ENCODE measurements at places on chromosomes 16 and 17.

GRCh38 chr17:77299256-77300015, 158.7 kb downstream of the SEC14L1 start:
- DNase-seq: no peak

DNA sequence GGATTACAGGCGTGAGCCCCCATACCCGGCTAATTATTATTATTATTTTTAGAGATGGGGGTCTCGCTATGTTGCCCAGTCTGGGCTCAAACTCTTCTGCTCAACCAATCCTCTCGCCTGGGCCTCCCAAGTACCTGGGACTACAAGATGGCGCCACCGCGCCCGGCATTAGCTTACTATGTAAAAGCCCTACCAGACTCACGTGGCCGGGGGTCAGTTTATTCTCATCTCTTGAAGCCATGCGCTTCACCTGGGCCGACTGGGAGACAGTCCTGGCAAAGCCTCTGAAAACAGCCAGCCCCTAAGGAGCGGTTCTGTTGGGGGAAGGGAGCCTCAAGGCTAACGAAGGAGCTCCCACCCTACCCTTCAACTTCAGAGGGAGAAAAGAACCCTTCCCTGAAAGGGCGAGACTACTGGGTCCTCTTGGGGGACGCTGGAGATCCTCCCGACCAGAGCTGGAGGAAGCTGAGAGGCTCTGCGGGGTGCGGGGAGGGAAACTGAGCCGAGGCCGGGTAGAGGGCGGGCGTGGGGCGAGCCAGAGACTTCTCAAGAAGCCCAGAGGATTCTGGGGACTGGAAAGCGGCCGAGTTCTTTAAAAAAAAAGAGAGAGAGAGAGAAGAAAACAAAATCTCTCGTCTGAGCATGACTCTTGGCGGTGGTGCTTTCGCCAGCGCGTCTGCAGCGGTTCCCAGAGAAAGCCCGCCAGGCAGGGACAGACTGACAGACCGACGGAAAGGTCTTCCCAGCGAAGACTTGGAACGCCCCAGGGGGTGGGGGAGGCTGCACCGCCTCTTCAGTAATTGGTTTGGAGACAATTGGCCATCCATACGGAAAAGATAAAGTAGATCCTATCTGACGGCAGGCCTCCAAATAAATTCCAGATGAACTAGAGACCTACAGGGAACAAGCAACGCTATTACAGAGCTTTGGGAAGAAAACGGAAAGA, 5.6 kb upstream of the TUBG2 start:
- no peak for DNase-seq

DNA sequence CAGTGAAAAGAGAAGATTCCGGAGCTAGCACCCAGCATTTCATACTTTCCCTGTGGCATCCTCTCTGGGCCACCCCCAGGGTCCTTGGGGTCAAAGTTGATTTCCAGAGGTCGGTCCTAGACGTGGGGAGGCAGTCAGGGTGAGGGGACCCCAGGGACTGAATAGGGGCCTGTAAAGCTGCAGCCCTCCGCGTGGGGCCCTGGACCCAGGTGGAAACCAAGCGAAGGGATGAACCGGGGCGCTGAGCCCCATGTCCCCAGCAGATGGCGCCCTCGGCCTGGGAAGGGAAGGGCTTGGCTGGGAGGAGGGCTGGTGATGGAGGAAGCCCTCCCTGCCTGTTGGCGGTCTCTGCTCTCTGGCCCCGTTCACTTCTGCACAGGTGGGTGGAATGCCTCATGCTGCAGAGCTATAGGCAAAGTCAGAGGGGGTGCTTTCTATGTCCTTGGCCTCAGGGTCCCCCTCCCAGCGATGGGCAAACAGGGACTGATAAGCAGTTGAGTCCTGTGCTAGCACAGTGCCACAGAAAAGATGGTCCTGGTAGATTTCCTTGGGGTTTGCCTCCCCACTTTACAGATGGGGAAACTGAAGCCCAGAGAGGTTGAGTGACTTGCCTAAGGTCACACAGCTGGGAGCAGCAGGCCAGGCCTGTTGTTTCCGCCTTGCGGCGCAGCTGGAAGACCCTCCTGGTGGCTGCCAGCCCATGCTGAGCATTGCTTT, 163.4 kb upstream of the CIBAR2 start:
- peak; percentile 38 for DNase-seq

DNA sequence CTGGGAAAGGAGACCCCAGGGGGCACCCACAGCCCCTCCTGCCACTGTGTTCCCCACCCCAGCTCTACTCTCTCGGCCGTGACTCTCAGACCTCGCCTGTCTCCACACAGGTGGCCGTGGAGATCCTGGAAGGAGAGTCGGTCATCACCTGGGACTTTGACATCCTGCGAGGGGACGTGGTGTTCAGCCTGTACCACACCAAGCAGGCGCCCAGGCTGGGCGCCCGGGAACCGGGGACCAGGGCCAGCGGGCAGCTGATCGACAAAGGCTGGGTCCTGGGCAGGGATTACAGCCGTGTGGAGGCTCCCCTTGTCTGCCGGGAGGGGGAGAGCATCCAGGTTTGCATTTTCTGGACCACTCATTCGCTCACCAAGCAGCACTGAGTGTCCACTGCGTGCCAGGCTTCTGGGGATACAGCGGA, 25.4 kb downstream of the NAGPA start:
- no peak for DNase-seq

DNA sequence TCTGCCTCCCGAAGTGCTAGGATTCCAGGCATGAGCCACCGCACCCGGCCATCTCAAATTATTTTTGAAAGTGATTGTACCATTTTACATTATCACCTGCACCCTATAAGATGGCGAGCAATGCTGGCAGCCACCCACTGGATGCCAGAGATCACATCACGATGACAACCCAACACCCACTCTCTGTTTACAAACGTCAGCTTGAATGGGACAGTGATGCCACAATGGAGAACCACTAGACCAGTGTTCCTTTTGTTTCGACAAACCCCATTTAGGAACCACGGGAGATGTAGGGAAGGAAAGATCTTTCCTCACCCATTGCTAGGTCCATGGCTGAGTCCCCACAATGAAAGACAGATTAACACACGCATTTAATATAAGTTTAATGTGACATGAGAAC, 20.1 kb upstream of the HAPSTR1 start:
- no peak for DNase-seq

DNA sequence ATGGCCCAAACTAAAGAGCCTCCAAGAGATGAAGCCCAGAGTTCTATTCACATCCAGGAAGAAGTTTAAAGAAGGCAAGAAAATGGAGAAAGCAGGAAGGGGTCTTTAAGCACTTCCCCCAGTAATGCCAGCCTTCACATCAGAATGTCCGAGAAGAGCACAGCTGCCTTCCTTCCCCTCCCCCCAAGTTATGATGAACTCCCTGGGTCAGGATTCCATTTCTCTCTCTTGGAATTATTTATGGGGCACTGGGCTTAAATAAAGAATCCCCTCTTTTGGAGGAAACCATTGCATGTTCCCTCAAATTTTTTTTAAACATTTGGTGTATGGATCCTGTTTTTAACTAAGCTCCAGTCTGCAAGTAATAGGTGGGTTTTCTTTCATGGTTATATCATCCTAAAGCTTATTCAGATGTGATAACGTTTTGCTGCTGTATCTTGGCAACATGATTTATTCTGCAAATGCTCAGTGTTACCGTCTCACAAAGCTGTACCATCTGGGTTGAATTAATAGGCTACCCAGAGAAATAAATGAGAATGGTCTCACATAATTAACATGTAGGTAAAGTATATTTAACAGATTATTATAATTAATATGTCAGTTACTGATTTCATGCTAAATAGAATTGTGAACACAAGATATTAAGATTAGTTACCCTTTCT, 160.9 kb upstream of the TOX3 start:
- no peak for DNase-seq

GRCh38 chr16:51638339-51639135, 487.5 kb upstream of the SALL1 start:
- no peak for DNase-seq

GRCh38 chr16:3868967-3869366, 11.5 kb downstream of the CREBBP start:
- no peak for DNase-seq

DNA sequence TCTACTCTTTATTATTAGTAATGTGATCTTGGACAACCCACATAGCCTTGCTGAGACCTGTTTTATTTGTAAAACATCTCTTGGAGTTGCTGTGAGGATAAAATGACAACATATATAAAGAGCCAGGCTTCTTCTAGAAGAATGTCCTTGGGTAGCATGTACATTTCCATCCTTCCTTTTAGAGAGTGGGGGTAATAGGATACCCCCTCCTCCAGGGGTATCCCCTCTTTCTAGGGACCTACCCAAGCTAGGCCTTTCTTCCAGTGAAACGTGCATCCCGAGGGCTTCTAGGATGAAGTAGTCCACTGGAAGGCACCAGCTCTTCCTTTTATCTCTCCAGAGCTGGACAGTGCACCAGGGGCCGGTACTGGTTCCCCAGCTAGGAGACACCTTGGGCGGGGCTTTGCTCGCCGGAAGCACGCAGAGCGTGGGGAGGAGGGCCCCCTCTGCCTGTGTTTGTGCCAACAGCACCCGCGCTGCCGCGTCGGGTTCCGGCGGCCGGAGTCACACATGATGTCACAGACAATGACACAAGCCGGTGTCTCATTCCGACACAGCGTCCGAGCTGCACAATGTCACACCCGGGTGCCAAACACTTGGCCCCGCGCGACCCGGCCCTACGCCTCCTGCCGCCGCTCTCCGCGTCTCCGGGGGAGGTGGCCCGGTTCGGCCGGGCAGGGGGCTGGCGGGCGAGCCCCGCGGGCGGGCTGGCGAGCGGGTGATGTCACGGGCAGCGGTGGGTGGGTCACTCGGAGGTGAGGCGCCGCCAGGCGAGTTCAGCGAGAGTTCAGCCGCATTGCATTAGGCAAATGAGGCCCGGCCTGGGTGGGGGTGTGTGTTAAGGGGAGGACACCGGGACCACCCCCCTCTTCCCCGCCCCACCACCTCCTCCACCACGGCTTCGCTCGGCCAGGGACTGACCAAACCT, 23.4 kb downstream of the GJD3 start:
- peak; percentile 84 for DNase-seq

DNA sequence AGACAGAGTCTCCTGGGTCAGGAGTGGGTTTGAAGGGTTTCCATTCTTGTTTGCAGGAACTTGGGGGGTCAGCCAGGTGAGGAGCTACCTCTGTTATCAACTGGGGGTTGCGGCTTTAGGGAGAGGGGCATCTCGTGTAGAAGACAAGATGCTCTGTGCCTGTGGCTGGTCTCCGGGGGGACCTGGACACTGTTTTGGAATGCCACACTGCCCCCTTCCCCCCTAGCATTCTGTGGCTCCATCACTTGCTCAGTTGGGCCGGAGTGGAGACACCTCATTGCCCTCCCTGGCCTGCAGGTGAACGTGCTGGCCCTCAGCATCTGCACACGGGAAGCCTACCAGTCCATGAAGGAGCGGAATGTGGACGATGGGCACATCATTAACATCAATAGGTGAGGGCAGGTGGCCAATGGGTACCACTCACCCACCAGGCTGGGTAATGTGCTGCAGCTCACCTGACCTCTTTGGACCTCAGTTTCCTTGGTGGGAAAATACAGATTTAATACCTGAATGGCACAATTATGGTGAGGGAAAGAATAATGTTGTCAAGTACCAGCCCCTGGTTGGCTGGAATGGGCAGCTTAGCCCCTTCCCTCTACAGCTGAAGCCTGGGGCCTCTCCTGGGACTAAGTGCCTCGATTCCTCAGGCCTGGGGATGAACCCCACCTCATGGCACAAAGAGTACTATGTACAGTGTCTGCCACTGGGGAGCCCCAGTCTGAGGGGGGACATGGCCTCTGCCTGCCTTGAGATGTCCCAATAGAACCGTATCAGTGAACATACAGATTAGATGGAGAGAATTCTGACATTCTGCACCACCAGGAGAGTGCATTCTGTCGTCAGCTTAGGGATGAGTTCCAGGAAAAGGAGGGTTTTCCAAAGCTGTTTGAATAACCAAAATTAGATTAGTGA, 3.3 kb upstream of the MRM1 start:
- DNase-seq: no peak

GRCh38 chr17:63434951-63435571, 11.0 kb downstream of the CYB561 start:
- DNase-seq: peak; percentile 33

DNA sequence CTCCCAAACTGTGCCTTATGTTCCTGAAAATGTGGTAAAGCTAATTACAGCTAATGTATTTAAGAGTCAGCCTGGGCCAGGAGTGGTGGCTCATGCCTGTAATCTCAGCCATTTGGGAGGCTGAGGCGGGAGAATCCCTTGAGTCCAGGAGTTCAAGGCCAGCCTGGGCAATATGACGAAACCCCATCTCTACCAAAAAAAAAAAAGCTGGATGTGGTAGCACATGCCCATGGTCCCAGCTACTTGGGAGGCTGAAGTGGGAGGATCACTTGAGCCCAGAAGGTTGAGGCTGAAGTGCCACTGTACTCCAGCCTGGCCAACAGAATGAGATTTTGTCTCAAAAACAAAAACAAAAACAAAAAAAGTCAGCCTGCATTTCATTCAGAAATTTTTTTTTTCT, 33.2 kb upstream of the C17orf78 start:
- DNase-seq: no peak

- DNase-seq: no peak
Measured at GRCh38 chr16:28554634-28555423, 1.1 kb downstream of the SGF29 start.

GRCh38 chr16:63372283-63372682, 1336.0 kb upstream of the CDH8 start:
- DNase-seq: no peak

GRCh38 chr17:38428643-38429371, 543 bp downstream of the ARHGAP23 start:
- DNase-seq: no peak

- DNase-seq: no peak
Measured at GRCh38 chr17:29294580-29294900, 592 bp upstream of the NUFIP2 start.

DNA sequence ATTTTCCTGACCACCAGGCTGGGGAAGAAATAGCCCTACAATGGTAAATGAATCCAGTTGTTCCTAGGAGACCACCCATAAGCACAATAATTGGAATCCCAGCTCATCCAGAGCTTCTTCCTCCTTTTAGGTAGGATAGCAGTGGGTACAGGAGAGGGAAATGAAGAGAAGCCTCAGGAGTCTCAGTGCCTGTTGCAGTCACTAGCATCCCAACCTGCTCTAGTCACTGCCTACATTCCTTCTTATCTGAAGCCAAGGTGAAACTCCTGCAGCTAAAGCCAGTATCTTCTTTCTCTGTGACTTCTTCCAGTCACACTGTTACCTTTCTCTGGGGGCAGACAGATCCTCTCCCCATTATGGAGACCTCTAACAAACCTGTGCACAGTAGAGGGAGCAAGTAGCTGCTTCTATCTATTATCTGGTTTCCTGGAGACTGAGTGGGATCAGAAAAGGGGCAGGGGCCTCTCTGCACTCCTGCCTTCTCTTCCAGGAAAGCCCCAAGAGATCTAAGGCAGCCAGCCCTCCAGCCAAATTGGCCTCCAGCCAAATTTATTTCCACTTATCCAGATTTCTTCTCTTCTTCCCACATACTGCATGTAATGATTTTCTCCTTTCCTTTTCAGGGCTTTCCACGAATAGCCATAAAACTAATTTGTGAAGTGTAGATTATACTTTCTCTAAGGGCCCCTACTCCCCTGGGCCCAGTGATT, 85.5 kb downstream of the SSH2 start:
- DNase-seq: no peak

- DNase-seq: no peak
Measured at GRCh38 chr17:77692571-77693161, 265.8 kb upstream of the TNRC6C start.

- DNase-seq: no peak
Measured at GRCh38 chr17:2172077-2172851, 117.4 kb downstream of the HIC1 start.

Data from T follicular helper cell (primary cell).